Neural crest cell (in vitro differentiated cells): ENCODE measurements at places on chromosomes 11 and 22. TPM values are rescaled to one million over a fixed set of nuclear protein-coding genes. Genes with fewer than 3 reads are reported as not detected.

- no peak overlapping the region for H3K27ac ChIP-seq
- H3K36me3 ChIP-seq = no peaks in the 10 kb centered on the region
- H3K4me3 ChIP-seq = peak overlapping the region; percentile 29
- DNase-seq = no peak
- peaks cover 89% of the 10 kb centered on the region for H3K27me3 ChIP-seq
Observed at GRCh38 chr22:46069521-46070214, 80.7 kb upstream of the PPARA start.

DNA sequence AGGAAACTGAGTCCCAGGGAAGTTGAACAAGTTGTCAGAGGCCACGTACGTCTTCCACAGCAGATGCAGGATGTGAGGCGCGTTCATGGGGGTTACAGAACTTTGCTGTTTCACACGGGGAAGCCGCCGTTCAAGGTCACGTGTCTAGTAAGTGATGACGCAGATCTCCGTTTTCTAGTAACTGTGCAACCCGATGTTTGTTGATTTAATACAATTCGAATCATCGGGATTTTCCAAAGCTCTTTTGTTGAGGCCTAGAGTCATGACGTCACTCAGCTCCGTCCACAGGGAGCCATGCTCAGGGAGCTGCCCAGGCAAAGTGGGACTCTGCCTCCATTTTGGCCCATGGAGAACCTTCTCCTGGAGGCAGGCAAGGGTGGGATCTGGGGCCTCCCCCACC lies 1121.8 kb downstream of the TBC1D22A start:
- H3K27me3 ChIP-seq = no peaks in the 10 kb centered on the region
- no peaks in the 10 kb centered on the region for H3K36me3 ChIP-seq
- H3K4me3 ChIP-seq = no peak overlapping the region
- no peak overlapping the region for H3K27ac ChIP-seq

DNA sequence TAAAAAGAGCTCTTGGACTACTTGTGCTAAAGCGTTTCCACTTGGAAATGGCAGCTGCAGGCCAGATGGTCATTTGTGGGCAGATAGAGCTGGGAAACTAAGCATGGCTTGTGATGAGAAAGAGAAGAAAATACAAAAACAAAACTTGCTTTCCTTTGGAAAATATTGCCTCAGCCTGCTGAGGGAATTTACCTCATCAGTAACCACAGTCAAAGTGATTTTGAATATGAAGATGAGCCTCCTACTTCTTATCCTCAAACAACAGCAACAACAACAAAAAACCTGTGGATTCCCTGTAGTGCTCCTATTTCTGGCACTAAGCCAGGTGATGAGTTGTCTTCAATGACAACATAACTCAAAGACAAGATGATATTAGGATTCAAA lies 62.7 kb upstream of the FIBIN start:
- no peak for DNase-seq
- no peak overlapping the region for H3K27ac ChIP-seq
- H3K4me3 ChIP-seq = no peak overlapping the region
- H3K4me1 ChIP-seq = peaks cover 4% of the 10 kb centered on the region
- no peaks in the 10 kb centered on the region for H3K27me3 ChIP-seq
- H3K36me3 ChIP-seq = peaks cover 5% of the 10 kb centered on the region

DNA sequence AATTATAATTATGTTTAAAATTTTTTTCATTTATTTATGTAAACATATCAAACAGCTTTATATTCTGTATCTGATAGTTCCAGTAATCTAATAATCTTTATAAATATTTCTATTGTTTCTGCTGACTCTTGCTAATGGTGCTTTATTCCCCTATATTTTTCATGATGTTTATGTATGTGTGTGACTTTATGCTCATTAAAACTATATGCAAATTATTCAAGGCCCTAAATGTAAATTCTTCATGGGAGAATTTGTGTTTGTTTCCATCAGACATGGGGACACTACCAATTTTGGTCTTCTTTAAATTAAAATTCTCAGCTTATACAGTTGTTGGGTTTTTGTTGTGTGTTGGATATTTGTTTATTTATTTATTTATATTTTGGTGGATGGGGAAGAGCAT lies 13.7 kb upstream of the ALKBH3 start:
- H3K4me1 ChIP-seq = no peaks in the 10 kb centered on the region
- no peak overlapping the region for H3K4me3 ChIP-seq
- DNase-seq = no peak
- no peak overlapping the region for H3K27ac ChIP-seq
- H3K27me3 ChIP-seq = peaks cover 37% of the 10 kb centered on the region

Gene SEZ6L
- total RNA-seq = 1.6 and 1.7 TPM in 2 replicates

GRCh38 chr11:12691473-12691872 lies 17.3 kb downstream of the TEAD1 start:
- H3K4me1 ChIP-seq = peaks cover 94% of the 10 kb centered on the region
- H3K4me3 ChIP-seq = no peak overlapping the region
- H3K27ac ChIP-seq = no peak overlapping the region
- no peaks in the 10 kb centered on the region for H3K27me3 ChIP-seq

GRCh38 chr11:2300290-2300935 lies 1.3 kb downstream of the C11orf21 start:
- peaks cover 3% of the 10 kb centered on the region for H3K27me3 ChIP-seq
- H3K27ac ChIP-seq = no peak overlapping the region
- H3K4me3 ChIP-seq = no peak overlapping the region
- H3K36me3 ChIP-seq = no peaks in the 10 kb centered on the region
- no peak for DNase-seq

DNA sequence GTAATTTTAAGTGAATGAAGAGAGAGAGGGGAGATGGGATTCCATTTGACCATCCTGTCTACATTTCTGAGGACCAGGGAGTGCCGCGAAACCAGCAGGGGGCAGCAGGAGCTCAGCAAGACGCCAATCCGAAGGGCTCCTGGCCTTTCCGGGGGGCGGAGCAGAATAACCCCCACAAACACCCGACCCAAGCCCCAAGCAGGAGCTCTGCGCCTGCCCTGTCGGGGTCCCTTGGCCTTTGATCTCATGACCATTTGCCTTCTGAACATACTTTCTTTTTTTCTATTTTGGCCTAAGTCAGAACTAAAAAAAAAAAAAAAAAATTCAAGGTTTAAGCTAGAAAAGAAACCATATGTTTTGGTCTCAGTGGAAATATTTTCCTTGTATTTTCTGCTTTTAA lies 21.9 kb upstream of the SCN2B start:
- H3K4me1 ChIP-seq = peaks cover 9% of the 10 kb centered on the region
- no peak overlapping the region for H3K27ac ChIP-seq
- H3K4me3 ChIP-seq = no peak overlapping the region
- no peaks in the 10 kb centered on the region for H3K36me3 ChIP-seq
- peak; percentile 78 for DNase-seq
- H3K27me3 ChIP-seq = peaks cover 6% of the 10 kb centered on the region

DNA sequence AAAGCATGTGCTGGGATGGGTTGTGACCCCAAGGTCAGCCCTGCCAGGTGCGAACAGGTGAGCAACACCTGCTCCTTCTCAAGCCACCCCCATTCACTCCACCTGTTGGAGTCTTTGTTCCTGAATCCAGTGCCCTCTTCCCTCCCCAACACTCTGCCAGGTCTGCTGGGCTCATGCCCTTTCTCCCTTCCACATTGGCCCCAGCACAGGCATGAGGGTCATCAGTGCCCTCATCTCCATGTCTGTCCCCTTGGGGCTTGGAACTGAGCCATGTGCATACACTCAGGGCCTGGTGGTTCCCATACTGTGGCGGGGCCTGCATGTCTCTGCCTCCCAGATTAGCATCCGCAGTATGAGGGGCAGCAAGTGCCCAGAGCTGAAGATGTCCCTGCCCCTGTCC lies 19.1 kb downstream of the RFPL2 start:
- H3K36me3 ChIP-seq = no peaks in the 10 kb centered on the region
- no peak overlapping the region for H3K27ac ChIP-seq
- H3K4me1 ChIP-seq = no peaks in the 10 kb centered on the region
- DNase-seq = no peak

GRCh38 chr11:83054001-83054400 lies 17.7 kb downstream of the RAB30 start:
- H3K4me3 ChIP-seq = no peak overlapping the region
- H3K4me1 ChIP-seq = no peaks in the 10 kb centered on the region
- H3K27ac ChIP-seq = no peak overlapping the region

Gene SCUBE2
- 7.5 and 11.0 TPM in 2 replicates for total RNA-seq

Gene ARHGAP8
- 0.61 and 0.96 TPM in 2 replicates for total RNA-seq

DNA sequence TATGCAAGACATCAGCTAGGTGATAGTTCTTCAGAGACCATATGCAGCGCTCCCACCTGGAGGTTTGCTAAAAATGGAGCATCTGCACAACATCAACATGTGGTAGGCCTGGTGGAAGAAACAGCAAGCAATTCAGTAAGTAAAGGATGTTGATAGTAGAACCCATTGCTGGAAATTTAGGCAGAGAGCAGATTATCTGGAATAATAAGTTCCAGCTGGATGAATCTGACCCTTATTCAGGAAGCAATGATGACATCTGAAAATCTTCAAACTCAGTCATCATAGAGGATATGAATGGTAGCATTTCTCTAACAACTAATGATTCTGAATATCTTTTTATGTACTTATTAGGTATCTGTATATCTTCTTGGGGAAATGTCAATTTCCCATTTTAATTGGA lies 225.2 kb upstream of the ANO3 start:
- H3K27me3 ChIP-seq = no peaks in the 10 kb centered on the region
- no peak overlapping the region for H3K27ac ChIP-seq
- H3K36me3 ChIP-seq = no peaks in the 10 kb centered on the region

DNA sequence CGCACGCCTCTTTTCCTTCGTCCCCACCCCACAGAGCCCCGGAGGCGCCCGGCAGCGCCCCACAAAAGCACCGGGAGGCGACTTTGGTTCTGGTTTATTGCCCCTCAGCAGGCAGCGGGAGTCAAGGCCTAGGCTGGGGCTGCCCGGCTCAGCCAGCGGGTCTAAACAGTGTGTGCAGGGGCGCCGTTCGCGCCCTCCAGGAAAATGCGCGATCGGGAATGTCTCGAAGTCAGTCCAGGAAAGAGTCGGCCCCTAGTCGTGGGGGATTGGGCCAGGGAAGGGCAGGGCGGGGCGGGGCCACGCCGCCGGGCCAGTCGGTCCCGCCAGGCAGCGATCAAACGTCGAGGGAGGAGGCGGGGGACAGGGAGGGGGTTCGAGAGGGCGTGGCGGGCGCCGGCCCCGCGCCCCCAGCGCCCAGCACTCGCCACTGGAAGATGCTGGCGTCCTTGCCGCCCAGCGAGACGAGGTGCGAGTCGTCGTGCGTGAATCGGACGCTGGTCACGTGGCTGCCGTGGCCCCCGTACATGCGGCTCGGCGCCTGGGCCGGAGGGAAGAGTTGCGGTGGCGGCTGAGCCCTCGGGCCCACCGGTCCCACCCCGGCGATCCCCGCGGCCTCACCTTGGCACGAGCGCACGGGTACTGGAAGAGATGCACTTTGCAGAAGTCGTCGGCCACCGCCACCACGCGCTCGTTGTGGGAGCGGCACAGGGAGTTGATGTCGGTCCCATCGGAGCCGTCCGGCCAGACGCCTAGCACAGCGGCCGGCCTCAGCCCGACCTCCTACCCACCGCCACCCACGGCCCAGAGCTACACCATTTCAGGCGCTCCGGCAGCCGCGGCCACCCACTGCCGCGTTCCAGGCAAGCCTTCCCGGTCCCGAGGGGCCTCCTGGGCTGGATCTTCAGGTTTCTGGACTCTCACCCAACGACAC lies 741 bp upstream of the MTA2 start:
- H3K4me3 ChIP-seq = peak overlapping the region; percentile 94
- H3K4me1 ChIP-seq = peaks cover 58% of the 10 kb centered on the region
- H3K36me3 ChIP-seq = peaks cover 35% of the 10 kb centered on the region
- H3K27me3 ChIP-seq = peaks cover 23% of the 10 kb centered on the region
- peak; percentile 26 for DNase-seq
- peak overlapping the region; percentile 59 for H3K27ac ChIP-seq

Gene JAML
- not detected in 2 replicates for total RNA-seq

DNA sequence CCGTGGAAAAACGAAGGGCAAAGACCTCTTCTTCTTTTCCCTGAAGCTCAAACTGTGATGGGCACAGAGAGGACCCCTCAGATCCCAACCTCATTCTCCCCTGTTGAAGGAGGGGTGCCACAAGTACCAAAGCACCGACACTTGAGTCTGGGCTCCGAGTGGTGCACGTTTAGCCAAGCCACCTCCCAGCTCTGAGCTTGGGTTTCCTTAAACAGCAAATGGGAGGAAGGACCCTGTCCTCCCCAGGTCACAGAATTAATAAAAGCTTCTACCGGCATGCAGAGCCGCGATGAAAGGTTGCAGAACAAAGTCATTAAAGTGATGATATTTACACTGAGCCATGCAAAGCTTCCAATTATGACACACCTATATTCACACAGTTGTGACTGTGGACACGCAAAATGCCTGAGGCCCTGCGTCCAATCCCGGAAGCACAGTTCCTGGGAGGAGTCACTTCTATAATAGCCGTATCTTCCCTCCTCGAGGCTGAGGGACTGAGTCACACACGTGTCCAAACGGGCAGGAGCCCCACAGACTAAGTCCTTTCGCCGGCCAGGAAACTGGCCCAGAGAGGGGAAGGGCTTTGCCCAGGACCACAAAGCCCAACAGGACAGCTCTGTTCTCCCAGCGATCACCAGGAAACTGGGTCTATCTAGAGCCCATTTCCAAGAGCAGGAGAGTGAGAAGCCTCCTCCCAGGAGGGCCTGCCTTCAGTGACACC lies 922 bp upstream of the CSNK1E start:
- peak overlapping the region; percentile 91 for H3K4me3 ChIP-seq
- peak; percentile 21 for DNase-seq
- H3K36me3 ChIP-seq = no peaks in the 10 kb centered on the region
- no peaks in the 10 kb centered on the region for H3K27me3 ChIP-seq
- H3K4me1 ChIP-seq = peaks cover 47% of the 10 kb centered on the region

GRCh38 chr11:35237860-35238715 lies 99.1 kb downstream of the CD44 start:
- no peak overlapping the region for H3K4me3 ChIP-seq
- H3K36me3 ChIP-seq = peaks cover 3% of the 10 kb centered on the region
- DNase-seq = peak; percentile 48
